CMK (cell line): ENCODE measurements at places on chromosomes 3 and 15.

DNA sequence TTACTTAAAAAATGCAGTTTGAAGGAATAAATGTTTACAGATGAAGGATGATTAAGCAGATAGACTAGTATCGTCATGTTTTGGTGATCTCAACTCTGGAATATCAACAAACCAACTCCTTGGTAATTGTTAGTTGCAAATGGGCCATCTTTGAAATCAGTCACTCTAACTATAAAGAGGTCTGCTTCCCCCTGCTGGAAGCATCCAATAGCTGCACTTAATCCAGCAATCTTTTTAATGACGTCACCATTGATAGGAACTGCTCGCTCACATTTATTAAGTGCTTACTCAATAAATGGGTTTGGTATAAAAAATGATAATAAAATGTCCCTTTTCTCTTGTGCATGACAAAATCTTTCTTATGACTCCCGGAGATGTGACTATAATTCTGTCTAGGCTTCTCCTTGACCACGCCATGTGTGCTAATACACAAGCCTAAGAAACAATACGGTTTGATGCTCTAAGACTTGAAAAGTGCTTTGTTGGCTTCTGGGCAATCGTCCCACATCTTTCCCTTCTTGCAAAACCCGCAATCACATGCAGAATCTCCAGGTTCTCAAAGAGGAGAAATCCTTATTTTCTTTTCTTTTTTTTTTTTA lies 227.6 kb upstream of the POU1F1 start:
- DNase-seq = no peak

DNA sequence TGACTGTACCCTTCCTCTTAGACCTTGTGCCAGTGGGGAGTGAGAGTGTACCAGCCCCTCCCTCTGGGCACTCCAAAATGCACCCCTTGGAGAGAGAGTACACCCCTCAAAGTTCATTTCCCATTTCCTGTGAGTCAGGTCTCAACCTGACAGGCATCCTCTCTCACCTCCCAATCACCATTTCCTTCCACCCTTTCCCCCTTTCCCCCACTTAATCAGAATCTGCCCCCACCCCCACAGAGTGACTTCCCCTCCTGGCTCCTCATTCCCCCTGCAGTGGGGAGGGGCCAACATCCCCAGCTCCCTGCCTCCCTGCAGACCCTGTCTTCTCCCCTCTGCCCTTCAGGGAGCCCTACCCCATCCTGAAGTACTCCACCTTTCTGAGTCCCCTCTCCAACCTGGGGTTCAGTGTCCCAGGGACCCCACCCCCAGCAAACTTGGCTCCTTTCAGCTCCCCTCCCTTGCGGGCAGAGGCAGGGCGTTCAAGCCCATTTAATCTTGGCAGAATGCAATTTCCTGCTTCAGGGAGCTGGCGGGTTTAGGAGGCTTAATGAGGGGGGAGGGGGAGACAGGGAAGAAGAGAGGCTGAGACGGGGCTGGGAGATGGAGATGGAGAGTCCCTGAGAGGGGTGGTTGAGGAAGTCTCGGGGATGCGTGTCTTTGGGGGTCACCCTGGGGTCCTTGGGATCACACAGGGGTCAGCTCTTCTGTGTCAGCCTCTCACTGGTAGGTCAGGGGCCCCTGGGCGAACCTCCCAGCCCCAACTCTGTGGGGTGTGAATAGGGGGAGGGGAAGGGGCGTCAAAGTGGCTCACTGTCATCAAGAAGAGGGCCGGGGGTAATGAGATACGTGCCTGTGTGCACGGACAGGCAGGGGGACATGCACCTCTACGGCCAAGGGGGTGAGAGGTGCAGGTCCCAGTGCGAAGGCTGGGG lies 16.6 kb upstream of the SEMA3F start:
- DNase-seq = no peak

- DNase-seq = no peak
These were observed 82.8 kb downstream of the PPARG start for GRCh38 chr3:12371525-12372140.

GRCh38 chr15:38048001-38048455 lies 113.6 kb downstream of the TMCO5A start:
- no peak for DNase-seq

GRCh38 chr15:57565311-57565710 lies 26.4 kb upstream of the MYZAP start:
- DNase-seq = no peak

GRCh38 chr15:65653341-65653740 lies 31.6 kb downstream of the SLC24A1 start:
- DNase-seq = no peak

DNA sequence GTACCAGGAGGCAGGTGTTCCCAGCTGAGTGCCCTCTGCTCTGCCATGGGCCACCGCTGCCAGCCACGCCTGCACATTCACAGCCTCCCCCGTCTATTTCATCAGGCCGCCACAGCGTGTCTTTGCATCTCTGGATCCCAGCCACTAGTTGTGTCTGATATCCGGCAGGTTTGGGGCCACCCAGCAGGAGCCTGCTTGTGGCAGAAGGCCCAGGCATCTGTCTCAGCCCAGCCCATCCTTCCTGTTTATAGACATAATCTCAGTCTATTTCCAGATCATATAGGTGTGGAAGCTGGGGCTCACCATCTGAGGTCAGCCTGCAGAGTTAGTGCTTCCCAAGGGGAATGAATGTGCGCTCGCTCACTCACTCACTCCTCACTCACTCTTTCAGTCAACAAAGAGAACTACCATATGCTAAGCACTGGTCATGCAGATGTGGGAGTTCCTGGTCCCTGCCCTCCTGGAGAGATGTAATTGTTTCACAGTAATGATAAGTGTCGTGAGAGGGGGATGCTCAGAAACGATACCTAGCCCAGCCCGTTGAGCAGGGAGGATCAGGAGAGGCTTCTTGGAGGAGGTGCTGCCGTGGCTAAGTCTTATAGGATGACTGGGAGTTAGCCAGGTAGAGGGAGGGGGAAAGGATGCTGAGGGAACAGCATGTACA lies 60.6 kb downstream of the FGD5 start:
- no peak for DNase-seq

- DNase-seq = no peak
These were observed 3.9 kb downstream of the HYAL2 start for GRCh38 chr3:50318615-50319014.
